AG09319 (cell line): ENCODE measurements at places on chromosomes 2 and 18.

DNA sequence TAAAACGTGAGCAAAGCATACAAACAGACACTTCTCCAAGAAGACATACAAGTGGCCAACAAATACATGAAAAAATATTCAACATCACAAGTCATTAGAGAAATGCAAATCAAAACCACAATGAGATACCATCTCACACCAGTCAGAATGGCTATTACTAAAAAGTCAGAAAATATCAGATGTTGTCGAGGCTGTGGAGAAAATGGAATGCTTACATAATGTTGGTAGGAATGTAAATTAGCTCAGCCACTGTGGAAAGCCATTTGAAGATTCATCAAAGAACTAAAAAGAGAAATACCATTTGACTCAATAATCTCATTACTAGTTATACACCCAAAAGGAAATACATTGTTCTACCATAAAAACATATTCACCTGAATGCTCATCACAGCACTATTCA lies 825.7 kb downstream of the SUCLG1 start:
- DNase-seq = no peak

- DNase-seq = no peak
Observed at GRCh38 chr2:80748592-80748991, 444.0 kb upstream of the LRRTM1 start.

- no peak for DNase-seq
Observed at GRCh38 chr2:14189929-14190328, 442.6 kb upstream of the LRATD1 start.

DNA sequence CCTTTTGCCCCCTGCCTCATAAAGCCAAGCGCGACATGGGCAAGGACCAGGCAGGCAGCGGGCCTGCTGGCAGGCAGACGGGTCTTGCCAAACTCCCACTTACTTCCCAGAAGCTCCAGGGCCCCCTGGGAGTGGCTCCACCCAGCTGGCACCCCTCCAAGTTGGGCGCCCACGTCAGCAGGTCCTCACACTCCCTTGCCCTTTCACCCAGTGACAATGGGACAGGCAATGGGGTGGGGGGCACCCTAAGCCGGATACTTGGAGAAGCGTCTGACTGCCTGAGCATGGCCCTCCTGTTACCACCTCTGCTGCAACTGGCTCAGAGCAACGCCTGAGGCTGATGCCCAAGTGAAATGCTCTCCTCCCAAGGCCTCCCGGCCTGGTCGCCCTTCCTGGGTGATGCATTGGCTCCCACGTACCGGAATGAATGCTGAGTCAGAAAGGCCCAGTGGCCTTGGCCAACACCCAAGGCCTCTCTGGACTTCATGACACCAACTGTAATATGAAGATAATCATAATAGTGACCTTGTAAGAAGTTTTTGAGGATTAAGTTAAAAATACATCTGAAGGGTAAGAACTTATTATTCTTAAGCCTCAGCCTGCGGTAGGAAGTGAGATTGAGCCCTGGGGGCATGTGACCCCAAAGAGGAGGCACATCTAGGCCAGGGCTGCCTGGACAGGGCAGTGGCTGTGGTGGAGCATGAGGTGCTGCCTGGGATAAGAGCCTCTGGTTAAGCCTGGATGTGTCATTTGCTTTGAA lies 31.6 kb downstream of the KCNK3 start:
- peak; percentile 47 for DNase-seq

DNA sequence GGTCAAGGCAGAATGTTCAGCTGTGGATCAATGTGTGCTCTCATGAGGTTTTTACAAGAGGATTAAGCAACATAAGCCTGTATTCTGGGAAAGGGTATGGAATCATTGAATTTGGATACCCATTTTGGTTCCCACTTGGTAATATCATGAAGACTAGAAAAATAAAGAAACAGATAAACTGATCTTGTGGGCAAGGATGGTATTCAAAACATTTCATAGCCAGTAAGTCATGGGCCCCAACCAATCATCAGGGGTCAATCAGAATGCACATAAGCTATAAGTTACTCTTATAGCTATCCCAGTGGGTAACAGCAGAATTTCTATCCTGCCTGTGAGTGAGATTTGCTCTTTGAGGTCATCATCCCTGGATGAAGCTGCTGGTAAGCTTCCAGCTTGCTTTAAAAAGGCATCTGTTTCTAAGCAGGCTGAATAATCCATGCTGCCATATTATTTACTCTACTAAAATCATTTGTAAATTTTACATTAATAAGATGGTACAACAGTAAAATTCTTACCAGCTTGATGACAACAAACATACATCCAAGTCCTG lies 291.2 kb downstream of the RAD51AP2 start:
- no peak for DNase-seq

GRCh38 chr2:24169023-24169422 lies 5.8 kb upstream of the FAM228A start:
- DNase-seq = no peak

GRCh38 chr2:23666980-23667357 lies 260.0 kb downstream of the ATAD2B start:
- DNase-seq = no peak

- no peak for DNase-seq
Observed at GRCh38 chr2:239225371-239225851, 175.4 kb downstream of the HDAC4 start.

- no peak for DNase-seq
Observed at GRCh38 chr2:192030289-192030688, 164.4 kb downstream of the TMEFF2 start.

GRCh38 chr18:35672897-35673296 lies 91.4 kb downstream of the GALNT1 start:
- DNase-seq = no peak

DNA sequence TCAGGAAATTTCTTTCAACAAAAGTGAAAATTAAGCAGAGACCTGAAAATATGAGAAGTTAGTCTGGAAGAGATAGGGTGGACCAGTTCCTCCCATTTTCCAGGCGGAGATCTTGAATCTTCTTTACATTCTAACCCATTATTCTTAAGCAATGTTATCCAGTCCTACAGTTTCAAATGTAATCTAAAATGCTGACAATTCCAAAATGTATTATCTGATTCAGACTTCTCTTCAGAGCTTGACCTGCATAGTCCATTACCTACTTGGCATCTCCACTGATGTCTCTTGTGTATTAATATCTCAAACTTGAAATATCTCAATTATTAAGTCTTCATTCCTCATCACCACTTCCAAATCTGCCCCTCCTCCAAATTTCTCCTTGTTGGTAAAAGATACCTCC lies 28.4 kb upstream of the SLC39A10 start:
- DNase-seq = no peak

DNA sequence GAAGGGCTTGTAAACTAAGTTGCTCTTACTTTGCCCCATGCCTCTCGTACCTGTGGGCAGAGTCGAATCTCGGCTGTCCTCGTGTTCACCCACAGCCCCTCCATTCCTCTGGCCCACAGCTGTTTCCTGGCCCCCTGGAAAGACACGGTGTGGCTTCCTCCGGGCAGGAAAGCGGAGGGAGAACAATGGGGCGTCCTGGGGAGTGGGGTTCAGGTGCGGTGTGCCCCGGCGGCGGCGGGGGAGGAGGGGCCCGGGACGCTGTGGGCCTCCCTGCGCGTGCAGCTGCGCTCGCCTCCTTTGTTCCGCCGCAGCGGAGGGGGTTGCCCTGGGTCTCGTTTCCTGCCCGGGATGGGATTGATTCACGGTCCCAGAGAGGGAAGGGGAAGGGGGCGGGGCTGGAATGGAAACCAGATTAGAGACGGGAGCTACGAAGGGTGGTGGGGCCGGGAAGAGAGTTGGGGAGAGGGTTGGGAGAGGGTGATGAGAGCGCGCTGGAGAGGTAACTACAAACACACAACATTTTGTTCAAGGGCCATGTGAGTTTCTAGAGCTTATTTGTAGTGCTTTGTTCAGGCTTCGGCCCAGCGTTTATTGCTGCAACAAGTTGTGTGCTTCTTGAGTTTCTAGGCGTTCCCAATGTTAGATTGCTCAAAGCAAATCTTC lies 796 bp downstream of the MYO1B start:
- DNase-seq = no peak

- DNase-seq = no peak
Observed at GRCh38 chr18:23228102-23229061, 93.1 kb downstream of the CABLES1 start.
